ENCODE measurements at places on chromosomes 16 and 17.

- DNase-seq, result no peak
These were observed 17.2 kb downstream of the CD300LB start for GRCh38 chr17:74513987-74514631.

DNA sequence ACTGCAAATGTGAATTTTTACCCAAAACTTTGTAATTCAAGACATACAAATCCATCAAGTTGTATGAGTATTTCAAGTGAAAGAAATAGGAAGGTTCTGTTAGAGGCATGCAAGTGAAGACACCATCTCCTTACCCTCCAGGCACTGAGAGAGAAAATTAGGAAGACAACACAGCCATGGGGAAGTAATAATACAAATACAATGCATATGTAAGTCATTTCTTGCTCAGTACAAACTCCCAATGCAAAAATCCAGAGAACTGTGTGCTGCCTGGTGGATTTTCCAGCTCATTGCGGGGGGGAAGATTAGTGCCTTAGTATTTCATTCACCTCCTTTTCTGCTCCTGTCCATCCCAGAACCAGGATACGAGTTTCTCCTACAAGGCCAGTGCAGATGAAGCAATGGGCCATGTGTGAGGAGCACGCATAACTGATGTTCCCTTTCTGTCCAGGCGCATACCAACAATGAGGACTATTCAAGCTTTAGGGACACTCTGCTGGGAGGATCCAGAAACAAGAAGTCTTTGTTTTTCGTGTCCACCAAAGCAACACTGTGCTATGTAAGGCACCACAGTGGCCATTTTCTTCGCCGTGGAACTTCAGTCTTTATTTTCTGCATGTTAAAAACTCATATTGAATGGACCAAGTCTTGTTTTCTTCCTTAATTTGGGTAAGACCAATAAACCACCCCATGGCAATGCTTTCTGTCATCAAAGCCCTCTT lies 143.7 kb upstream of the RCVRN start:
- no peak for DNase-seq

DNA sequence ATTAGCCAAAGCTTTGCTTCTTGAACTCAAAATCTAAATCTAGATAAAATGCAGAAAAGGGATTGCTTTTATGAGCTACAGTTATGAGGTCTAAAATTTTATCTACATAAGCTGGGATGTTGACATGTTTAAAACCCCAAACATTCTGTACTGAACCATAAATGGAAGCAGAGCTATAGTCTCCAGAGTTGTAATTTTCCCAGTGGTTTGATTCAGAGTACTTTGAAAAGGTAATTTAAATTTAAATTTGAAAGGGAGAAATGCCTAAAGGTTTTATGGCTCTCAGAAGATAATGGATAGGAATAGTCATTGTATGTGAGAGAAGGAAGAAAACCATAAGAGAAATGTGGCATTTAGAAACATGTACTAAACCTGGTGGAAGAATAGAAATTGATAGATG lies 163.2 kb downstream of the PPM1E start:
- no peak for DNase-seq

- DNase-seq, result no peak
These were observed 18.3 kb downstream of the UBFD1 start for GRCh38 chr16:23575834-23576233.

DNA sequence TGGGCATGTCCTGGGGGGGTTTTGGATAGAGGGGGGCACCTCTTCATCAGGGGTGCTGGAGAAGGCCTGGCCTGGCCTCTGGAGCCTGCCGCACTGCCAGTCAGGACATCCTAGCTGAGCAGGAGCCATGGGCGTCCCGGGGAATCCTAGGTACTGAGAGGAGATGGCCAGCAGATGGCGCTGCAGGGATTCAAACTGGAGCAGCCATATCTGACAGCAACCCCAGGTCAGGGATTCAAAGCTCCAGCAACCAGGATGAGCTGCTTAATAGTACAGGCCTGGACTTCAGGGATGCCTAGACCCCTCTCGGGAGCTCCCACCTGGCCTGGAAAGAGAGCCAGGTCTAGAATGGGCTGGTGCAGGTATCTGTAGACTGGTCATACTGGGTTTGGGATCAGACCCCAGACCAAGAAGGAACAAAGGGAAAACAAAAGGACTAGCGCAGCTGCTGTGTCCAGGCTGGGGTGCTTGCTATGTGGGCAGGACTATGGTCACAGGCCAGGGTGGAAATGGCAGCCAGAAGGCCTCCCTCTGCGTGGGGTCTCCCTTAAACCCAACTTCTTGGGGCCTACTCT lies 306.9 kb upstream of the RBFOX1 start:
- DNase-seq, result peak; percentile 56

DNA sequence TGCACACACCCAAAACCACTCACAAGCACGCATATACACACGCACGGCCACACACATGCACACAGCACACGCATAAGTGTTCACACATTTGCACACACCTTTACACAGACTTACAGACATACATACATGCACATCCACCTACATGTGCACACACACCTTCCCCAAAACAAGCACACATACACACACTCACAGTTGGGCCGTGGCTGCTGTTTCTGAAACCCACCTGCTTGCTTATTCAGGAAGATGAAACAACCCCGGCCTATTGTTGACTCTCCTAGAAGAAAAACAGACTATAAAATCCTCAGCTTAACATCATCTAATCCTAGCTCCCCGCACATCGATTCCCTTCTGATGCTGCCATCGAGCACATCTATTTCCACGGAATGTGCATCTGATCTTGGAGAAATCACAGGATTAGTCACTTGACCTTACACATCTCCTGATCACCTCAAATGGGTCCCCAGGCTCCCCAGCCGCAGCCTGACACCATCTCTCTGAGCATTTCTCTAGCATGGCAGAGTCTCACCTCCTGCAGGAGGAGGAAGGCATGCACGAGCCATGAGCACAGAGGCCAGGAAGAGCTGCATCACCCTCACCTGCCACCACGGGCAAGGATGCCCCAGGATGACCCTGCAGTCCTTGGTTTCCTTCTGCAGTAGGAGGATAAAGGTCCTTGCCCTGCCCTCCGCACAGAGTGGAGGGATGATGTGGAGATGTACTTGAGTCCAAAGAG lies 105.8 kb upstream of the CDH5 start:
- no peak for DNase-seq

- DNase-seq, result peak; percentile 46
These were observed 67.9 kb downstream of the N4BP1 start for GRCh38 chr16:48542020-48542473.

- no peak for DNase-seq
These were observed 29.7 kb downstream of the STAT5B start for GRCh38 chr17:42246515-42246914.

GRCh38 chr16:66551788-66552285 lies 539 bp upstream of the CKLF start:
- no peak for DNase-seq

DNA sequence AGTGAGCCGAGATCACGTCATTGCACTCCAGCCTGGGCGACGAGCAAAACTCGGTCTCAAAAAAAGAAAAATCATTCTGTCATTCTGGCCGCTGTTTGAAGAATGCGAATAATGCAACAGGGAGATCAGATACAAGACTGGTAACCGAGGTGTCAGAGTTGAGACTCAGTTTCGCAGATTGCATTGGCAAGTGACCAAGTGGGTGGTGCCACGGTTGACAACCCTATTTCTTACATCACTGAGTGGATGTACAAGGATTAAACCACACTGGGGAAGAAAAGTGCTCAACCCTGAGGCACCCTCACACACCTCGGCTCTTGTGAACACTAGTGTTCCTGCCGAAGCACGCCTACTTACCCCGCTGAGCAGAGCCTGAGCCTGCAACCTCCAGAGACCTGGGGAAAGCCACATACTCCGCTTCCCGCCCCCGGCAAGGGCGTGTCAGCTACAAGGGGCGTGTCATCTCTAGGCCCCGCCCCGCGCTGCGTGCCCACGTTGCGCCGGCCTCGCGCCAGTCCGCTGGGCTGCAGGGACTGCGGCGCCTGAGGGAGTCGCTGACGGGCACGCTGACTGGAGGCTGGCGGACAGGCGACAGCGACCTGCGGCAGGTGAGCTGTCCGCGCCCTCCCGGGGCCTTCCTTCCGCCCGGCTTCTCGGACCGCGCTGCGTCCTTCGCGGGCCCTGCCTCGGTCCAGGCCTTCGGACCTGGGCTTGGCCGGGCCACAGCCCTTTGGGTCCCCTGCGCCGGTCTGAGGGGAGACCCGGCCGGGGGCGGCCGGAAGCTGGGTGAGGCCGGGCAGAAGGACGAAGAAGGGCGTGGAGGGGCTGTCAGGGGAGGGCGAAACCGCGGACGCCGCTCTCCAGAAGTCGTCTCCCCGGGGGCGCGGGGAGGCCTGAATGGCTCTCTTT lies at the start of gene HMOX2:
TSS of gene HMOX2 (plus strand) at position 519 of the 909 bp plus-strand sequence. CDS start 29,127 bp downstream, outside the sequence.
- peak; percentile 92 for DNase-seq

- no peak for DNase-seq
These were observed 16.8 kb upstream of the TRPV2 start for GRCh38 chr17:16398270-16399267.

DNA sequence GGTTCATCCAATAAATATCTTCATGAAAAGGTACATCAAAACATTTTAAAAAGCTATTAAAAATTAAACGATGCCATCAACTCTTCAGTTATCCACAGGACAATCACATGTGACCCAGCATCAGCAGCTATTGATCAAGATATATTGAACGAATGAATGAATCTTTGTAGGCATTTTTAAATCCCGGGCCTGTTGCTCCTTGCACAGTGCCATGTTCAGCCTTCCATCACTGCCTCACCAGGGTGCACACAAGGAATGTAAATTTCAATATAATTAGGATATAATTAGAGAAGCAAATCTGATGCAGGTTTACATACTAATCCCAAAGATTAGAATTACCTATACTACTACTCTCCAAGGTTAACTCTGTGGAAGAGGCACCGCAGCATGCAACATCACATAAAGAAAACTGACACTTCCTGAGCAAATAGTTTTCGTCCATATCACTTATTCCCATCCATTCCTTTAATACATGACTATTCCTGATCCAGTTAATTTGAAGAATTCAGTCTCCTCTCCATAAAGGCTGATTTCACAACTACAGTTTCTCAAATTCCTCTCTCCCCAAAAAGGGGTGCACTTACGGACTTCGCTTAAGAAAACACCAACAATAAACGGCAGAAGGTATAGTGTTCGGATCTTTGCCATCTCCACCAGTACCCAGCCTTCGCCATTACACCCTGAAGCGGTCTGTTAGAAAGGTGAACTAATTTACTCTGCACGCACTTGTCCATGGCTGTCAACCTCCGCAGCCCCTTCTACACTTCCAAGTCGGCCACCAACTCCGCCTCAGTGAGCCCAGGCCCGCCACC lies 938 bp downstream of the NCOR1 start:
- no peak for DNase-seq

GRCh38 chr17:69084911-69085310 lies 24.2 kb upstream of the ABCA9 start:
- no peak for DNase-seq

- no peak for DNase-seq
These were observed 13.4 kb upstream of the TBX2 start for GRCh38 chr17:61386251-61386650.

DNA sequence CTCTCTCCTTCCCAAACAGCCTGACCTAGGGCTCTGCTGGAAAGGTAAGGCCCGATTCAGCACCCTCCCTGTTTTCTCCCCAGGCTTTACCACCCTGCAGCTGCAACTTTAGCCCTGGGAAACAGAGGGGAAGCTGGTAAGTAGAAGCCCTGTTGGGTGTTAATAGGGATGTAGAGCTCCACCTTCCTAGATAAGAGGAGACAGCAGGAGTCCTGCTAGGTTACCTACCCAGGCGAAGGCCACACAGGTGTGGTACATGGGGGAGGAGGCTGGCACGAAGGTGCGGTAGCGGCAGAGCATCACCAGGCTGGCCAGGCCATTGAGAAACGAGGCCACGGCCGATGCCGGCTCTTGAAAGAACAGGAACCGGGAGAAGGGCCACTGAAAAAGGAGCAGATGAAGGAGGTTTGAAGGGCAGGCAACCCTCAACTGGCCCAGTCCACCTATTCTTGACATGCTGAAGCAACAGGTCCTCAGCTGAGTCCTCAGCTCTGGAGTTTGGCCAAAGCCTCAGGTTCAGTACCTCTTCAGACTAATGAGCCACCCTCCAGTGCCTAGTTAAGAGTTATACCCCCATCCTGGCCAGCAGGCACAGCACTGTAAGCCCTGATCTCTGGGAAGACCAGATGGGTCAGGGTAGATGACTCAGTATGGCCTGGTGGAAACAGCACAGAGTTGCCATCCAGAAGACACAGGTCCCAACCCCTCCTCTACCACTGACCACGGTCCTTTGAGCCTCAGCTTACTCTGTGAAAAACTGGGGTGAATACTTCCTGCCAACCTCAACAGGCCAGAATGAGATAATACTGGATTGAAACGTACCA lies 3.3 kb downstream of the PGAP3 start:
- DNase-seq, result no peak

DNA sequence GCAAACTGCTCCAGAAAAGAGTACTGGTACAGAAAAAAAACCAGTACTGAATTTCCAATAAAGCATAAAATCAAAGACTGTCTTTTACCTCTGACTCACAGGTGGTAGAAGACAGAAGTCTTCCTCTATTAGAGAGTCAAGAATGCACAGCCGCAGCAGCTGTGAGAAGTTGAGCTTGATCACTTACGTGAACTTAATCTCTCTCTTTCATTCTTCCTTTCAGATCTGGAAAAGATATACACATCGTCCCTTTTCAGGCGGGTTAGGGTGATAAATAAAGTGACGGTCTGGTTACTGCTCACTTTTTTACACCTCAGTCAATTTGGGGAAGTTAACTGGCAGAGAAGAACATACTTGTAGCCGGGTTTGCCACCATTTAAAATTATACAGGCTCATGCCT lies 3.9 kb downstream of the IFT140 start:
- no peak for DNase-seq

- DNase-seq, result no peak
These were observed 55.2 kb upstream of the MRTFB start for GRCh38 chr16:14015948-14016347.

GRCh38 chr17:73847952-73848351 lies 203.7 kb upstream of the SDK2 start:
- DNase-seq, result no peak

DNA sequence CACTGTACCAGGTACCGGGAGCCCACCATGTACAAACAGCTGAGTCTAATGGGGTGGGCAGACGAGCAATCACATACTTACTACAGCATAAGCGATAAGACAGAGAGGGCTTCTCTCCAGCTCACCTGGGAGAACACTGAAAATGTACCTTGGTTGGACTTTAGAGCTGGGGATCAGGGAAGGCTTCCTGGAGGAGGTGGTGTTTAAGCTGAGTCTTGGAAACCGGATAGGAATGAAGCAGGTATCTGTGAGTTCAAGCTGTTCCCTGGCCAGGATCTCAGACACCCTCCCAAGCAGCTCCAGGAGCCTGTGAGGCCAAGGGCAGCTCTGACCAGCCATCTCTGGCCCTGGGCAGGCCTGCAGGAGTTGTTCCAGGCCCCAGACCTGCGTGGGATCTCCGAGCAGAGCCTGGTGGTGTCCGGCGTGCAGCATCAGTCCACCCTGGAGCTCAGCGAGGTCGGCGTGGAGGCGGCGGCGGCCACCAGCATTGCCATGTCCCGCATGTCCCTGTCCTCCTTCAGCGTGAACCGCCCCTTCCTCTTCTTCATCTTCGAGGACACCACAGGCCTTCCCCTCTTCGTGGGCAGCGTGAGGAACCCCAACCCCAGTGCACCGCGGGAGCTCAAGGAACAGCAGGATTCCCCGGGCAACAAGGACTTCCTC lies 8.0 kb upstream of the SERPINF1 start:
- no peak for DNase-seq
